GM12878 (cell line): ENCODE measurements at places on chromosomes 12 and 14.

DNA sequence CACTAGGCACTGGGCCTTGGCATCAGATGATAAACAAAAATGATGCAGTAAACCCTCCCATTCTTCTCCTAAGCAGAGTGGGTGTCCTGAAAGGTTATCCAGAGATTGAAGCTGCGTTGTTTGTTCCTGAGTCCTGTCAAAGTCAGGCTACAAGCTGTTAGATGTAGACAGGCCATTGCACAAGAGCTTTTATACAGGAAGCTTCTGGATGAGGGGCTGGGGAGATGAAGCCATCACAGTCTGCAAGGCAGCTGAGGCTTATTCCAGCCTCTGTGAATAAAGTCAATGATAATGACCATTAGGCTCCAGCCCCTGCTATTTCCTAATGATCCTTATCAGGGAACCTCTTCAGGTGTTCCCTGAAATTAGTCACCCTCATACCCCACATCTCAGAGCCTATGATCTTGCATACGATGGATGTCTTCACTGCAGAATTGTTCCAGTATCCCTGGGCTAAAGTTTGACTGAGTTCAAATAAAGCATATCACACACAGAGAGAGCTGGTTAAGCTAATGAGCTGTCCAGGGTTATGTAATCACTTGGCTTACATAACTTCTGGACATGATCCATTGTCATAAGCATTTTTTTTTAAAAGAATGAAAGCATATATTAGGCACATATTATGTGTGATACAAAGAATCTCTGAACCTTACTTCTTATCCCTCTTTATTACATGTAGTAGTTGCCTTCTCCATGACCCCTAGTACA lies 337.1 kb upstream of the OR4E1 start:
- DNase-seq = no peak

DNA sequence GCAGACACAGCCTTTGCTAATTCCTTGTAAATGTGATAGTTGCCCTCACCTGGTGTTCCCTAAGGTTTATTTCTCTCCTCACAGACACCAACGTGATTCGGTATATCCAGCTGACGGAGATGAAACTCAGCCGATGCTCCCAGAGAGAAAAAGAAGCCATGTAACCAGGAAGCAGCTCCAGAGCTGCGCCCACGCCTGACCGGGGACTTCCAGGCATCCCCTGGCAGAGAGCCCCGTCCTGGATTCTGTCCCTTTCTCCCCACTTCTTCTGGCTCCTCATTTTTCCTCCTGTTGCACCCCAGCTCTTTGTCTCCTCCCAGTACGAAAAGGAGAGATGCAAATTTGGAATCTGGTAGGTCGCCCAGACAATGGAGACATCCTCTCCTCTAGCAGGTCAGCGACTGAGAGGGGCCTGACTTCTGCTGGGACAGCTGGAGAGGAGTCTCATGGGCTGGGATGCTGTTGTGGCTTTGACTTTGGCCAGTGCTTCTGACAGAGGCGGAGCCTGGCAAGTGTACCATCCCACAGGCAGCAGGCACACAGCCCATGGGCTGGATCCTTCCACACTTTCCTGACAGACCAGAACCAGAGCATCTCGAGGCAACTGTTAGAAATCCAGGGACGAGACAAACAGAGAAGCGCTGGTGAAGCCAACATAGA lies 29.4 kb downstream of the TTC9 start:
- DNase-seq = no peak

GRCh38 chr12:72740064-72740463 lies 467.9 kb downstream of the TRHDE start:
- no peak for DNase-seq

GRCh38 chr12:50567926-50568325 lies 63.1 kb downstream of the DIP2B start:
- DNase-seq = no peak

DNA sequence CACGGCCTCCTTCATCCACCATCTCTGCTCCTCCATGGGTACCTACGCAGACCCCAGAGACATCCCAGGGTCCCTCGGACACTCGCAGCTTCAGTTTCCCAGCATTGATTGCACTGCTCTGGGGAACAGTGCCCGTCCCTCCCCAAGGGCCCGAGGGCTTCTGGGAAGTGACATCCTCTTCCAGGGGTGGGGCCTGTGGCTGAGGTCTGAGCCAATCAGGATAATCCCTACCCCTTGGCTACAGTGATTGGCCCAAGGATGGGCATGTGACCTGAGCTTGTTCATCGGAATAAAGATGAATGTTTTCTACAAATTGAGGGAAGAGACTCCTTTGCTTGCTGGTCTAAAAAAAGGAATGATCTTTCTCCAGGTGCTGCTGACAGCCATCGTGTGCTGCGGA lies 37.3 kb upstream of the MYL2 start:
- DNase-seq = no peak

DNA sequence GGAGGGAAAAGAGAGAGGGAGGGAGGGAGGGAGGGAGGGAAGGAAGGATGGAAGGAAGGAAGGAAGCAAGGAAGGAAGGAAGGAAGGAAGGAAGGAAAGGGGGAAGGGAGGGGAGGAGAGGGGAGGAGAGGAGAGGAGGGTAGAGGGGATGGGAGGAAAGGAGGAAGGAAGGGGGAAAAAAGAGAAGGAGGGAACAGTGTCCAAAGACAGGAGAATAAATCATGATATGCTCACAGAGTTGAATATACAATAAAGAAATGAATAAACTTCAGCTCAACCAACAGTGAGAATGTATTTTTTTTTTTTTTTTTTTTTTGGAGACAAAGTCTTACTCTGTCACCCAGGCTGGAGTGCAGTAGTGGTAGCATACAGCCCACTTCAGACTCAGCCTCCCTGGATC lies 4.0 kb downstream of the OR6J1 start:
- DNase-seq = no peak

GRCh38 chr12:101407049-101407435 lies 530 bp downstream of the ARL1 start:
- DNase-seq = no peak

DNA sequence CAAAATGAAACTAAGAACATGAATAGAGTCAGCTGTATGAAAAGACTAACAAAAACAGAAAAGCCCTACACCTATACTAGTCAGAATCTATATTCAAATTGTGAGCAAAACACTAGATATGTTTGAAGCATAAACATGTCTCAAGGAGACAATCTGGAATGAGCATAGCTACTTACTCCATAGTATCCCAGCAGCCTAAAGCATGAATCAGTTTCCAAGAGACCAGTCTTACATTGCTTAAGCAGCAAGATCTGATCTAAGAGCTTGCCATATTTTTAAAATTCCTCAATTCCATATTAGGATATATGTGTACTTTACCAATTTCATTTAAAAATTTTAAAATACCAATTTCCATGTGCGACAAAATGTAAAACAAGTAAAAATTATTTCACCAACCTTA lies 7.7 kb downstream of the CAPS2 start:
- DNase-seq = no peak

DNA sequence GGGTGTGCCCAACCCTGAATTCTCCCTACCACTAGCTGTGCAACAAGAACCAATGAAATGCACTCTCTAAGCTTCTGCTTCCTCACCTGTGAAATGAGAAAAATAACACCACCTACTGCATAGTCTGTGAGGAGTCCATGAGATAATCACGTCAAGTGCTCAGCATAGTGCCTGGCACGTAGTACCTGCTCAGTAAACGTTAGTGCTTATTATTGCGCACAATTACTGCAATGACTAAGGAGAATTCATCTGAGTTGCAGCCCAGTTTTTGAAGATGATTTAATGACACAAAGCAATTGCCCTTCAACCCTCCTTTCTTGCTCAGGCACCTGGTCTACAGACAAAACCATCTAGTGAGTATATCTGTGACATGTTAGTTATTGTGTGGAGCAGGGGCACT lies 8.8 kb downstream of the VDR start:
- DNase-seq = no peak

DNA sequence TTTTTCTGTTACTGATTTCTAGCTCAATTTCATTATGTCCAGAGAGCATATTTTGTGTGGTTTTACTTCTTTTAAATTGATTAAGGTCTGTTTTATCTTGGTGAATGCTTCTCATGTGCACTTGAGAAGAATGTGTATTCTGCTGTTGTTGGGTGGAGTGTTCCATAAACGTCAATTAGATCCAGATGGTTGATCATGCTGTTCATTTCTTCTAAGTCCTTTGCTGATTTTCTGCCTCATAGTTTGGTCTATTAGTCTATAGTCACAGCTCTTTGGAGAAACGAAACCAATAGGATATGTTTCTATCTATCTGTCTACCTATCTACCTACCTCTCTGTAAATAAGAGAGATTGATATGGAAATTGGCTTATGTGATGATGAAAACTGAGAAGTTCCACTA lies 17.1 kb upstream of the ADGRD1 start:
- no peak for DNase-seq

DNA sequence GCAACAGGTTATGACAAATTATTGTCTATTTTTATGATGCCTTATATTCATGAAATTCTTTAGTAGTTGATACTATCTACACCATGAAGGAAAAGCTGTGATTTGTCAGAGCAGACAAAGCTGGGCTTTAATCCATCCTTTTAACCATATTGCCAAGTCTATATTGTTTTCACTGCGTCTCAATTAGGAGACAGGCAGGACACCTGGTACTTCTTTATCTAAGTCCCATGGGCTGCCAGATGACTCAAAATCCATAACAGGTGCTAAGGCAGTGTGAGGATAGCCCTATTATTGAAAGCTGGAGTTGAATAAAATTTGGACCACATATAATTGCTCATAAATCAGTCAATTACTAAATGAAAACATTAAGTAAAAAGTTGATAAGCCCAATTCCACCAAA lies 22.6 kb downstream of the INSM2 start:
- no peak for DNase-seq

DNA sequence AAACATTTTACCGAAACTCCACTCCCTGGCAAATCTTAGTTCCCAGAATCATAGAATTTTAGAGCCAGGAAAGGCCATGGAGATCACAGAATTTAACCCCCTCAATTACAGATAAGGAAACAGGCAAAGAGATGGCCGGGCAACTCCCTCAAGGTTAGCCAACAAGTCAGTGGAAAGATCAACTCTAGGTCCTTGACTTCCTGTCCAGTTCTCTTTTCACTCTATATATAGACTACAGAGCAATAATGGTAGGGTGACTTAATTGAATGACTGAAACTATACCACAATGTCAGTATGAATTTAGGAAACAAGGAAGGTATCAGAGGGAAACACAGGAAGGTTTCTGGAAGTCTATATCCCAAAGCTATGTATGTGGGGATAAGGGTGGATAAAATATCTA lies 11.6 kb downstream of the OXA1L start:
- no peak for DNase-seq

DNA sequence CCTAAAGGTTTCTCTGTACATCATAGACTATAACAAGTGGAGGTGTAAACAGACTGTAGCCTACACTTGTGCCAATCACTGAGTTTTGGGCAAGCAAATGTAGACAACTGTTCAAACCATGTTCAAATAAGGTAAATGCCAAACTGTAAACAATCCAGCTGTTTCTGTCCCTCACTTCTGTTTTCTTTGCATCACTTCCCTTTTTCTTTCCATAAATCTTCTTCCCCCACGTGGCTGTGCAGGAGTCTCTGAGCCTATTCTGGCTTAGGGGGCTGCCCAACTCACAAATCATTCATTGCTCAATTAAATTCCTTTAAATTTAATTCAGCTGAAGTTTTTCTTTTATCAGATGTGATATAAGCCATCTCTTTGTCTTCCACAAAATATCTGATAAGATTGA lies 65.1 kb upstream of the CPM start:
- no peak for DNase-seq
